ENCODE measurements at places on chromosomes 2 and 18.

- DNase-seq, result no peak
Observed at GRCh38 chr2:232492236-232492848, 4.7 kb upstream of the ECEL1 start.

DNA sequence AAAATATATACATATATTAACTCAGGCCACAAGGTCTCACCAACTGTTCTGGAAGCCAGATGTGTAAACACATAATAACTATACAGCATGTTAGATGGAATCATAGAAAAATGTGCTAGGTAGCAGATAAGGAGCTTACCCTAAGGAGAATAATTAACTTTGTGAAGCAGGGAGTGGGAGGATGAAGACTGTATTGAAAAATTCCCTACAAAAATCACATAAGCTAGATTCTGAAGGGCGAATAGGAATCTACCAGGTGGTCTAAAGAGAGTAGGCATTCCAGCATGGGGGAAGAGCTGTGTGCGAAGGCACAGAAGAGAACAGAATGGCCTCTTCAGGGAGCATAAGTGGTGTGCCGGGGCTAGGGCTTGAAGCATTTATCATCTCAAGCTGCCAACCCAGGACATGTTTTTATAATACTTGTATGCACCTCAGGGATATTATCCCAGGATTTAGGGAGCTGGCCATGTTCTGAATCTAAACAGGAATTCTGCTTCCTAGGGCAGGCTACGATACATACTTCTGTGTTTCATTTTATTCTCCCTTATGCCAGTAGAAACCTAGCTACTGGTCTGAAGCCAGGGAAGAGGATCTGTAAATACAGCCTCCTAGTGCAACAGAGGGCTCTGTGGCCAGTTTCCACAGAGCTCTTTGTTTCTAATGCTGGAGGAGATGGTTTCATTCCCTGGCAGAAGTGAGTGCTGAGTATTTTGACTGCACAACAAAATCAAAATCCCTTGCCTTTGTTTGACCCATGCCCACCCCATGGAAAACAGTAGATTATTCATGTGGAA is 56.7 kb downstream of the NEMP2 start:
- DNase-seq, result no peak

DNA sequence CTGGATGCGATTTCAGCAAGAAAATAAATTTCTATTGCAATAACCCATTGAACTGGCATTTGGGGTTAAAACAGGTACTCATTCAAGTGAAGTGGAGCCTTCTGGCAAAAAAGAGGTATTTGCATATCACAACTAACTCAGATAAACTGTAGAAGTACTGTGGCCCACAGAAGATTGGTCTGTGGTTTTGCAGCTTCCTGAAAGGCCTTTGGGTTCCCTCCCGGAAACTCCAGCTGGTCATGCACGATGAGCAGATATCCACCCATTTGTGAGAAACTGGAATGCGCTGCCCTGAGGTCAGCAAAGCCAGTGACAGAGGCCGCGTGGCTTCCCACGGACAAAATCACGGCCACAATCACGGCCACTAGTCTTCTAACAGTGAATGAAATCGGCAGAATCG is 106.3 kb downstream of the EPHA4 start:
- no peak for DNase-seq

- DNase-seq, result no peak
Observed at GRCh38 chr2:196988639-196989038, 62.1 kb upstream of the PGAP1 start.

DNA sequence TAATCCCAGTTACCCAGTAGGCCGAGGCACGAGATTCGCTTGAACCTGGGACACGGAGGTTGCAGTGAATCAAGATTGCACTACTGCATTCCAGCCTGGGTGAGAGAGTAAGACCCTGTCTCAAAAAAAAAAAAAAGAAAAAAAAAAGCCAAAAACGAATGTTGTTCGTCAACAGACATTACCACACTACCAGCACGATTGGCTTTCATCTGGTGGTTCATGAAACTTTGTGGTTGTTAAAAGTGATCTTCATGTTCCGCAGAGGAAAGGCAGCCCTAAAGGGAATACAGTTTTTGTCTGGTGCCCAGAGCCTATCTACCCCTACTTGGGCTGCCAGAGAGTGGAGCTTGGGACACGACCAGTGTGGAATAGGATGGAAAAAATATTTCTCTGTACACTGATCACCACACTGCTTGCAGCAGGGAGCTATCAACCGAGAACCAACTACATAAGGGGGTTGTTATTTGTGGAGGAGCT is 13.6 kb upstream of the CXCR4 start:
- DNase-seq, result no peak

GRCh38 chr18:63321291-63321690 is 1.7 kb upstream of the BCL2 start:
- DNase-seq, result no peak

DNA sequence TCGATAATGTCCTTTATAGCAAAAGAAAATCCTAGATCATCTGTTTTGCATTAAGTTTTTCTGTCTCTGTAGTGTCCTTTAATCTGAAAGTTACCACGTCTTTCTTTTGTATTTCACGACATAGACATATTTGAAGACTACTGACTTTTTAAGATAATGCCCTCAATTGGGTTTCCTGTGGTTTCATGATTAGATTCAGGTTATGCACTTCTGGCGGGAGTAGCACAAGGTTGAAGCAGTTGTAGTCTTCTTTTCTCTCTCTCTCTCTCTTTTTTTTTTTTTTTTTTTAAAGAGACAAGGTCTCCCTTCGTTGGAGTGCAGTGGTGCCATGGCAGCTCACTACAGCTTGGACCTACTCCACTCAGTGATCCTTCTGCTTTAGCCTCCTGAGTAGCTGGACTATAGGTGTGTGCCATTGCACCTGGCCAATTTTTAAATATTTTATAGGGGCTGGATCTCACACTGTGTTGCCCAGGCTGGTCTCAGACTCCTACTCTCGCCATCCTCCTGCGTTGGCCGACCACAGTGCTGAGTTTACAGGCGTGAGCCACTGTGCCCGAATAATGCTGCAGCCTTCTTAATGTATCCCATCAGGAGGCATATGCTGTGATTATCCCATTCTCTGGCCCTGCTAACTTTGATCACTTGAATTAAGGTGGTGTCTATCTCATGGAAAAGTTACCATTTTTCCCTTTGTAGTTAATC is 3.9 kb downstream of the INPP4A start:
- no peak for DNase-seq

- no peak for DNase-seq
Observed at GRCh38 chr2:238024986-238025385, 35.8 kb upstream of the SCLY start.

GRCh38 chr18:51251625-51252024 is 54.1 kb upstream of the MEX3C start:
- DNase-seq, result no peak

- DNase-seq, result no peak
Observed at GRCh38 chr2:150370561-150370960, 116.9 kb downstream of the RND3 start.

DNA sequence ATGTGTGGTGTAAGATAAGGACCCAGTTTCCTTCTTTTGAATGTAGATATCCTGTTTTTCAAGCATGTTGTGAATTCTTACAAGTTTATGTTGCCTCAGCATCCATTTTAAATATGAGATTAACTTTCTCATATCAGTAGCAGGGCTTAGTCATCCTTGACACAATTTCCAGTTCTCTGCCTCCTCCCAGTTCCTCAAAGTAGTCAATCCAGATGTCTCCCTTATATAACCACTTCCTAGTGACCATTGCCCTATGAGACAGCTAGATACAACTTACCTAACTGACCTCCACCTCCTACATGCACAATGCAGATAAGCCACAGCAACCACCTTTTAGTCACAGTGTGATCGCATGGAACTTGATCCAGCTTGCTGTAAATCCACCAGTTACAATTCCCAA is 269.2 kb upstream of the ZNF521 start:
- no peak for DNase-seq

DNA sequence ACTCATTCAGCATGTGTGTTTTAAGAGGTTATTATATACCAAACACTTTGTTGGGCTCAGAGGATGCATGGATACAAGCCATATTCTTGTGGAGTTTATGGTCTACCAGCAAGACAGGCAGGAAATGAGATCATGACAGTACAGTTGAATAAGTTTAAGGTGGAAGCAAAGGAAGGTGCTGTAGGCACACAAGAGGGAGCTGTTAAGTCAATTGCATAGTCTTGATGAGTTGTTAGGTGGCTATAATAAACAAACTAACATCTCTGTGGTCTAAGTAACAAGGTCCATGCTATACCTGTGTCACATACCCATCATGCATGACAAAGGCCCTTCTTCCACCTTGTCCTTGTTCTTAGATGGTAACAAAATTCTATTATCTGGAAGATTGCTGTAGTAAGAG is 538.3 kb downstream of the CNTNAP5 start:
- DNase-seq, result peak; percentile 47

DNA sequence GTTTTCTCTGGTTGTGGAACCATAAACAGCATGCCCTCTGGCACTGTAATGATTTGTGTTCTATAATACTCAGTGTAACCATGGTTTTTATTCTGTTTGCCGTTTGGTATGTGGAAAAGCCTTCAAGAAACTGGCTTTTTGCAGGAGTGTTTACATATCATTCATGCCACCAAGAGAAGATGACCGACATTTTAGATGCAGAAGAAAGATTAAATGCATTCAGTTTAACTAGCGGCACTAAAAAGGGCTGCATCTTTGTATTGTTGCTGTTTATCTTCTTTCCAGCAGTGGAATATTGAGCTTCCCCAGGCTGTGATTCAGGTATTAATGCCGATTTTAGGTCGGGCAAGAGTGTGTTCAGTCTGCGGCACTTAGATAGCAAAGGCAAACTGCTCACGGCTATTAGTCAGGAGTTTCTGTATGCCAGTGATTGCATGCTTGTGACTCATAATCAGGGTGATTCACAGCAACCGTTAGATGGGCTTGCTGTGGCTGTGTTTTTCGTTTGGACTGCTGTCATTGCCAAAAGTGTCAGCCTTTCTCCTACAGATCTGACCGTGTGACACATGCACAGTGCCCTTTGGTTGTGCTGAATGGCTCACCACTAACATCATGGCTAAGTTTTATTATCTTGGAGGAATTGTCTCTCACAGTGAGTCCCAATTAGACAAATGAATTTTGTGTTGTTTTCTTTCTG is 479.7 kb downstream of the PARD3B start:
- DNase-seq, result no peak

- DNase-seq, result no peak
Observed at GRCh38 chr18:70425236-70425635, 136.4 kb downstream of the SOCS6 start.

GRCh38 chr18:48835119-48835518 is 115.6 kb downstream of the SMAD7 start:
- DNase-seq, result no peak

DNA sequence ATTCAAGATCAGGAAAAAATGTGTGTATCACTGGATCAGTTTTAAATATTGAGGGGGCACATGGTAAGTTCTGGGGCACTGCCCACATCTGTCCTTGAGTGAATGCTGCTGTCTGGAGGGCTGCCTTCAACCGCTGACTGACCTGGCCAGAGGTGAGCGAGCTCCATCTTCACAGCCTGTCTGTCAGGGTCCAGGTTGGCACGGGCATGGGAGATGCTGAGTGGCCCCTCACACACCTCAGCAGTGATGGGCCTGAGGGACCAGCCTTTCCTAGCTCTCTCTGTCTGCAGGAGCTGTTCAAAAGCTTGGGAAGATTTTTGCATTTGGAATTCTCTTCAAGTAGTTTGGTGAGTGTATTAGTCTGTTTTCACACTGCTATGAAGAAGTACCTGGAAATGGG is 114.8 kb upstream of the ALKAL2 start:
- no peak for DNase-seq

DNA sequence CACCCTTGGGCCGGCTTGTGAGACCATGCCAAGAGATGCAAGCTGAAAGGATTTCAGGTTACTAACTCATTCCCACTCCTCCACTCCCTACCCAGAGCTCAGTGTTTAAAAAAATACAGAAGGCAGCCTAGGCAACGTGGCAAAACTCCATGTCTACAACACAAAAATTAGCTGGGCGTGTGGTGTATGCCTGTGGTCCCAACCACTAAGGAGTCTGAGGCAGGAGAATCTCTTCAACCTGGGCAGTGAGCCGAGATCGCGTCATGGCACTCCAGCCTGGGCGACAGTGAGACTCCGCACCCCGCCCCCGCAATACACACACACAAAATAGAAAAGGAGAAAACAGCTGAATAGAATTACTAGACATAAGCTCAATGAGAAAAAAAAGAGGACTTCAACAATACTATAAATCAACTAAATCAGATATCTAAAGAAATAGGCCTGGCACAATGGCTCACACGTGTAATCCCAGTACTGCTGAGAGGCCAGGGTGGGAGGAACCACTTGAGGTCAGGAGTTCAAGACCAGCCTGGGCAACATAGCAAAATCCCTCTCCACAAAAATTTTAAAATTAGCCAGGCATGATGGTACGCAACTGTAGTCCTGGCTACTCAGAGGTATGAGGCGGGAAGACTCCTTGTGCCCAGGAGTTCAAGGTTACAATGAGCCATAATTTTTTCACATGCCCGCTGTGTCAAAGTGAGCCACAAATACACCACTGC is 10.1 kb downstream of the IWS1 start:
- no peak for DNase-seq

DNA sequence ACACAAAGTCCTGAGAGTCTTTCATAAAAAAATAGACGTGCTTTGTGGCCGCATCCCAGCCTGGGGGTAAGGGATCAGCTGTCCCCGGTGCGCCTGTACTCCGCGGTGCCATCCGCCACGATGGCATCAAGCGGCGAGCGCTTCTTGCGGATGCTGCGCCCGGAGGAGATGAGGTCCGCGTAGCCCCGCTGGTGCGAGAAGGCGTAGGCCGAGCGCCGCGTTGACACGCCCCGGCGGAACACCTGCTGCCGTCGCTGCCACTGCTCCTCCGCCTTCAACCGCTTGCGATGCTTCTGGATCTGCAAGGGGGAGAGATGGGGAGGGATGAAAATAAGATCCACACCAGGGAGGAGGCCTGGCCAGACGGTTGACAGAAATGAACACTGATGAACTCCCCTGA is 26.8 kb upstream of the NARS1 start:
- DNase-seq, result no peak

DNA sequence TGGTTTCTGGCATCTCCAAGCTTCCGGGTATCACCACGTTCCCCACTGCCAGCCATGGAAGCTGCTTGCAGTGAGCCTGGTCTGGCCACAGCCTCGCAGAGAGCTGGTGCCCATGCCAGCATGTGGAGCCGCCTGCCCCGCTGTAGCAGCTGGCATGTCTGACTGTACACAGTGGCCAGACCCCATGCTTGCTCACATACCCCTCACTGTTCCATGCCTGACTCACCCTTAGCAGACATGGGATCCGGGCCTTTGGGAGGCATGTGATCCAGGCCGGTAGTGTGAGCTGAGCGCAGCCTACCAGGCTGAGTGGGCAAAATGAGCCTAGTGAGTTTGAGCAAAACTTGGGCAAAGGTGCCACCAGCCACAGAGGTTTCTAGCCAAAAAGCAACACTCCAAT is 18.8 kb upstream of the RPRD1A start:
- DNase-seq, result no peak
